Esophagus squamous epithelium (tissue), 5 donors: ENCODE measurements at places on chromosomes 1 and 21. TPM values are rescaled to one million over a fixed set of nuclear protein-coding genes. Genes with fewer than 3 reads are reported as not detected.

Gene LAD1
- total RNA-seq, result 374 TPM

Gene SMIM11
- 0.49 TPM for total RNA-seq

Gene CD84
- 3.5 TPM for total RNA-seq

Gene ANGPTL7
- 1.2 TPM for total RNA-seq

Gene FCGR2B
- 1.9 TPM for total RNA-seq

Gene LRRC39
- total RNA-seq, result 0.18 TPM

Gene NEK2
- 11.8 TPM for total RNA-seq

Gene OR2T33
- not detected for total RNA-seq

DNA sequence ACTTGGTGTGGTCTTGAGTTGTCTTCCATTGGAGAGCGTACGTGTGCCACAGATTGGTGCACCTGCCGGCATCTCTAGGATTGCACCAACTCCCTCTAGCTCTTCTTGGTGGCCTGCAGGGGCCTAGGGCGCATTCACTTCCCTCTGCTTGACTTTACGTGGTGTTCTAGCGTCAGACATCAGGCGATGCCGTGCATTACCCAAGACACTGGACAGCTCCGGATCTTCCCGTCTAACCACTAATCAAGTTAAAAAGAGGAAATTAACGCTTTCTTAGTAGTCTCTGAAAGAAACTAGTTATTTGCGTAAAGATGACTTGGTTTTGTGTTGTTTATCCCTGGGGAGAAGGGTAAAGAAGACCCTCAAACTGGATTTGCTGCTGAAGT, 510 bp upstream of the IL10RB start:
- DNase-seq, result peak; percentile 30
- peaks cover 48% of the 10 kb centered on the region for H3K4me1 ChIP-seq
- peak overlapping the region; percentile 96 for H3K27ac ChIP-seq
- no peaks in the 10 kb centered on the region for H3K27me3 ChIP-seq

DNA sequence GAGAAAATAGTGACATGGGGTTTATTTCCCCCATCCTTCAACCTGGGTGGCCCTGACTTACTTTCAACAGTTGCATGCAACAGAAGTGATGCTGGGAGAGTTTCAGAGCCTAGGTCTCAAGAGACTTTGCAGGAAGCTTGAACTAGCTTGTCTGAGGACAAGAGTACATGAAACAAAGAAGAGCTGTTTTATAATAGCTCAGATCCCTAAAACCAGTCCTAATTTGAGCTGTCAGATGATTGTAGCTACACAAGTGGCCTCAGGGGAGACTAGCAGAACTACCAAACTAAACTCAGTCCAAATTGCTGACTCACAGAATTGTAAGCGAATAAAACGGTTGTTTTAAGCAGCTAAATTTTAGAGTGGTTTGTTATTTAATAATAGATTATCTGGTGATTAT, 17.1 kb downstream of the RC3H1 start:
- no peak overlapping the region for H3K27ac ChIP-seq
- H3K27me3 ChIP-seq, result no peaks in the 10 kb centered on the region
- no peak overlapping the region for H3K4me3 ChIP-seq
- no peaks in the 10 kb centered on the region for H3K4me1 ChIP-seq
- DNase-seq, result no peak

- no peak for DNase-seq
- H3K4me3 ChIP-seq, result no peak overlapping the region
- H3K4me1 ChIP-seq, result peaks cover 34% of the 10 kb centered on the region
- H3K27ac ChIP-seq, result no peak overlapping the region
Observed at GRCh38 chr21:33392284-33392985, 10.8 kb upstream of the IFNGR2 start.

DNA sequence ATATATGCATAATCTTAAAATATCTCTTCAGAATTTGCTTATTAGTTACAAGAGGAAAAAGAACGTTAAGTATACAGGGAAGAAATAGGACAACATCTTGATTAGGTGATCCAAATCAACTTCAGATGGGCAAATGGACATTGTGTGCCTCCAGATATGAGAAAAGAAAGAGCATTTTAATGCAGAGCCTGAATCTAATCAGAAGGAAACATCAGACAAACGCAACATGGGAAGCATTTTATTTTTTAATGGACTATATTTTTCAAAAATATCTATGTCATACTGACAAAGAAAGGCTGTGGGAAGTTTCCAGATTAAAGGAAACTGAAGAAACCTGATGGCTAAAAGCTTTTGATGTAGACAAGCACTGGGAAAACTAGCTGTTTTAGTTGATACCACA, 51.3 kb upstream of the HOOK1 start:
- peaks cover 5% of the 10 kb centered on the region for H3K4me1 ChIP-seq
- no peak for DNase-seq
- no peak overlapping the region for H3K27ac ChIP-seq
- no peaks in the 10 kb centered on the region for H3K36me3 ChIP-seq

DNA sequence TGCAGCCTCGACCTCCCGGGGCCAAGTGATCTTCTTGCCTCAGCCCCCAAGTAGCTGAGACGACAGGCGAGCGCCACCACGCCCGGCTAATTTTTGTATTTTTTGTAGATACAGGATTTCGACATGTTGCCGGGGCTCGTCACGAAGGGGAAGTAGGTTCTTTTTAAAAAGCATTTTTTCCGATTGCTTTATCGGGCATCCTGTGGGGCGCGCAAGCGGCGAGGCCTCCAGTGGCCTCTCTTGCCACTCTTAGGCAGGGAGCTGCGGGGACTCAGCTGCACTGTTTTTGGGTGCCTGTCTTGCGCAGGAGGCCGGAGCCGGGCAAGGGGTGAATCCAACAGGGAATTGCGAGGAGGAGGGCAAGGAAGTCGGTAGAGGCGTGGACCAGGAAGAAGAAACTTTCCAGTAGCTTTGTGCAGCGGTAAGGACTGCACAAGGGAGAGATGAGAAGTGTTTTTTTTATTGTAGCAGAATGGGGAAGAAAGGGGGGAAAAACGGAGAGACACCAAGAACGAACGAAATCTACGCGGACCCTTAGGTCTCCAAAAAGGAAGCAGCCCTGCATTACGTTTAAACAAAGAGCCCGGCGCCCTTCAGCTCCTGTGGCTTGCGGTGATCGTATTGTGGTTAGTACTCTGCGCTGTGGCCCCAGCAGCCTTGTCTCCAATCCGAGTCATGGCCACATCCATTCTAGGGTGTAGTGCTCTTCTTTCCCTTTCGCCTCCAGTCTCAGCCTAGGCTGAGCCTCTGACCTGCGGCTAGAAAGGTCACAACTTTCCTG, 164.8 kb downstream of the PPIAL4G start:
- H3K4me1 ChIP-seq, result peaks cover 6% of the 10 kb centered on the region
- peak overlapping the region; percentile 56 for H3K4me3 ChIP-seq
- peaks cover 14% of the 10 kb centered on the region for H3K27me3 ChIP-seq
- DNase-seq, result no peak

GRCh38 chr1:92367496-92367895, 68.6 kb downstream of the RPAP2 start:
- H3K36me3 ChIP-seq, result no peaks in the 10 kb centered on the region
- no peak for DNase-seq
- no peaks in the 10 kb centered on the region for H3K27me3 ChIP-seq
- H3K27ac ChIP-seq, result no peak overlapping the region
- no peaks in the 10 kb centered on the region for H3K4me1 ChIP-seq
- H3K4me3 ChIP-seq, result no peak overlapping the region

DNA sequence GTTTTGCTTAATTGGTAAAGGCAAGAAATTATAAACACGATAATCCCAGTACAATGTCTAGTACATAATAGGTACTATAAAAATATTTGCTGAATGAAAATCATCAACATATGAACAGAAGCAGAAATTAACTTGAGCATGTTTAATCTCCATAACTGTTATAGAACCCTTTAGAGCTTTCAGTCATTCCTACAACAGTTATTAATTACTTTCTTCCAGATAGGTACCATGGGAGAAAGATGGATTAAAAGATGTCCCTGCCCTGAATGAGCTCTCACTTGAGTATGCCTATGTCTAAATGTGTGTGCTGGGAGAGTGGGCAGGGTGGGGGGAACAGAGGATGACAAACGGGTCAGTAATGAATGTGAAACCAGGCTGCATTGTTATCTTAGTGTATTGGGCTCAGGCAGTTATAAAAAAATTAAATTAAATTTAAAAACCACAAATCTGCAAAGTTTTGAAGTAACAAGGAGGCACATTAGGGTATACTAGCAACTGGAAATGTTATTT, 2.4 kb downstream of the EPS15 start:
- H3K36me3 ChIP-seq, result no peaks in the 10 kb centered on the region
- H3K4me1 ChIP-seq, result peaks cover 37% of the 10 kb centered on the region
- DNase-seq, result no peak

DNA sequence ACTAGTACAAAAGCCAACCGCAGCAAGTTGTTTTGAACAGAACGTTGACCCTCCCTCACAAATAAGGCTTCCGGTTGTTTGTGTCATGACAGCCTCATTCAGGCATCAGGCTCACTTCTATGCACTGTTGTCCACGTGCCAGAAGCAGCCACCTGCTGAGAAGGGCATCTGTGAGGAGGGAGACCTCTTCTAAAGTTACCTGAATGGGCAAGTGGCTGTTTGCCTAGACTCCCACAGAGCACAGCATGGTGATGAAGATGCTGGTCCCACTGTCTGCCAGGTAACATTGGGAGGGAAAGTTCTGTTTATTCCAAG, 176.1 kb downstream of the CLIC6 start:
- peak overlapping the region; percentile 71 for H3K27ac ChIP-seq
- peaks cover 26% of the 10 kb centered on the region for H3K4me1 ChIP-seq
- no peak for DNase-seq
- H3K36me3 ChIP-seq, result no peaks in the 10 kb centered on the region
- H3K27me3 ChIP-seq, result no peaks in the 10 kb centered on the region

DNA sequence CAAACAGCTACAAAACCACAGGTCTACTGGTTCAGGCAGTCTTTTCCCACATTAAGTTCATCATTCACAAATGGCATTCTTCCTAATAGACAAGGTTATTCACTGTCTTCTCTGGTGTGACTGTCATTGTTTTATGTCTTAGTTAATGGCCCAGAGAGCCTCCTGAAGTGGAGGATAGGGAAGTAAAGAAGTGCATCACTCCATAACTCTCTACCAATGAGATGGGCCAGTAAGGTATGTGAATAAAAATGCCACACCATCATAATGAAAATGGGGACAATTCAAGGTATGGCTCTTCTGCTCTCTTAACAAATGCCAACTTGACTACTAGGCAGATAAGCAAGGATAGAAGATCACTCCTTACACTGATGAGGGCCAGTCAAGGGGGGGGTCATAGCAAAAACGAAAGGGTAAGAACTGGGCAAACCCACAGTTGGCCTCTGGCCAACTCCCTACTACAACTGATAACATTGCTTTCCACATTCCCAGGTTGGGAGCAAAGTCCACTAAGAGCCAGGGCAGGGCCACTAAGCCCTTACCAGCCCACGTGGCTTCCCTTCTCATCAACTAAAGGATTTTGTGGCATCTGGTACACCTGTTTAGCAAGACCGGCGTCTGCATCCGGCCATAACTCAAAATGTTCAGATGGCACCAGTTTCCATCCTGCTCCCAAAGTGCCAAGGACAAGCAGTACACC, 10.0 kb downstream of the PABPC4 start:
- H3K27ac ChIP-seq, result no peak overlapping the region
- DNase-seq, result no peak
- no peaks in the 10 kb centered on the region for H3K27me3 ChIP-seq
- H3K4me3 ChIP-seq, result no peak overlapping the region

DNA sequence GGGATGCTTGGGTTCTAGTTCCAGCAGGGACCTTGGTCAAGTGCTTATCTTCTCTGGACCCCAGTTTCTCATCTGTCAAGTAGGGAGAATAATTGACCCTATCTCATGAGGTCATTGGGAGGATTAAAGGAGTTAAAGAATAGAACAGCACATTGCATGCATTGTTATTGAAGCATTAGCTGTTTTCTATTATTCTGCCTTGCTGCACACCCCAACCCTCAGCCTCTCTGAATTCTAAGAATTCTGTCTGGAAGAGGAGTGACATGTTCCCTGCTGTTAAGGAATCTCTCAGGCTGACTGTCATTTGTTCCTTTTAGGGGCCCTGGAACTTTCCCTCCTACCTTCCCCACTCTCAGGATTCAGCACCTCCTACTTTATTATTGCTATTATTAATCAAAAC, 73.9 kb downstream of the NENF start:
- DNase-seq, result no peak
- no peaks in the 10 kb centered on the region for H3K36me3 ChIP-seq
- no peaks in the 10 kb centered on the region for H3K4me1 ChIP-seq
- H3K27me3 ChIP-seq, result no peaks in the 10 kb centered on the region

DNA sequence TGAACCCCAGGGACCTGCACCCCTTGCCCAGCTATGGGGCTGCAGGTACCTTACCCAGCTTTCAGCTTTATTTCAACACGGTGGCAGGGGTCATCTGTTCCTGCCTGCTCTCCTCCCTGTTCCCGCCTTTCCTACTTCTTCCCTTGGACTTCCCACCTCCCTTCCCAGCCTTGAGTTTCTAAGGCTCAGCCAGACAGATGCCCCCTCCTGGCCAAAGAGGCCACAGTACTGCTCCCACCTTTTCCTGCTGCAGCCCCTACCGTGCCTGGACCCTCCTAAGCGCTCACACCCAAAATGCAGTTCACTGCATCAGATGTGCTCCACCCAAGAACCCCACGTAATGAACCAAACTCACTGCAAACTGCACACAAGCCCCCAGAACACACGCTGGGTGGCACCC, 7.7 kb downstream of the NOC2L start:
- peaks cover 100% of the 10 kb centered on the region for H3K36me3 ChIP-seq
- peaks cover under 1% of the 10 kb centered on the region for H3K4me1 ChIP-seq

DNA sequence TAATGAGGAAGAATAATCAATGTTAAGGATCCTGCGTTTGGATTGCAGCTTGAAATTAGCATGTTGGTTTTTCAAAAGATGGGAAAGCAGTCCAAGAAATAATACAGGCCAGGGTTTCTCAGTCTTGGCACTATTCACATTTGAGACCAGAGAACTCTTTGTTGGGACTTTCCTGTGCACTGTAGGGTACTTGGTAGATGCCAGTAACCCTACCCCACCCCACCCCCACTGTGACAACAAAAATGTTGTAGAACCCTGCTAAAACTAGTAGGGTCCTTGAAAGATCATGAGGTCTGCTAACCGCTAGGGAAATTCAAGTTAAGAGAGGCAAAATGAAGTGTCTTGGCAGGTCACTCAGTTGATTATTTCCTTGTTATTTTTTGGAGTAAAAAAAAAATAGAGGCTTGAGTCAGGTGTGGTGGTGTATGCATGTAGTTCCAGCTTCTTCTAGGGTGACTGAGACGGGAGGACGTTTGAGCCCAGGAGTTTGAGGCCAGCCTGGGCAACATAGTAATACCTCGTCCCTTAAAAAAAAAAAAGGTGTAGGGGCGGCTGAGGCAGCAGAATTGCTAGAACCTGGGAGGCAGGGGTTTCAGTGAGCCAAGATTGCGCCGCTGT, 53.3 kb downstream of the SPEN start:
- H3K27me3 ChIP-seq, result no peaks in the 10 kb centered on the region
- H3K27ac ChIP-seq, result peak overlapping the region; percentile 41
- no peak for DNase-seq
- no peaks in the 10 kb centered on the region for H3K4me1 ChIP-seq
- no peaks in the 10 kb centered on the region for H3K36me3 ChIP-seq
